Activated CD8-positive, alpha-beta memory T cell treated with anti-CD3 and anti-CD28 coated beads for 36 hours (primary cell): ENCODE measurements at places on chromosomes 4 and X. TPM values are rescaled to one million over a fixed set of nuclear protein-coding genes. Genes with fewer than 3 reads are reported as not detected.

The ZBED1 gene
- 32.2 TPM for total RNA-seq

The FGG gene
- total RNA-seq = not detected

The MSANTD1 gene
- 0.44 TPM for total RNA-seq

The NUDT11 gene
- total RNA-seq = 2.6 TPM

The ERAS gene
- not detected for total RNA-seq

The PGM2 gene
- 71.6 TPM for total RNA-seq

The HPGD gene
- total RNA-seq = 2.0 TPM

The PAGE5 gene
- total RNA-seq = 1.6 TPM
